ENCODE measurements at places on chromosomes 1 and 21.

DNA sequence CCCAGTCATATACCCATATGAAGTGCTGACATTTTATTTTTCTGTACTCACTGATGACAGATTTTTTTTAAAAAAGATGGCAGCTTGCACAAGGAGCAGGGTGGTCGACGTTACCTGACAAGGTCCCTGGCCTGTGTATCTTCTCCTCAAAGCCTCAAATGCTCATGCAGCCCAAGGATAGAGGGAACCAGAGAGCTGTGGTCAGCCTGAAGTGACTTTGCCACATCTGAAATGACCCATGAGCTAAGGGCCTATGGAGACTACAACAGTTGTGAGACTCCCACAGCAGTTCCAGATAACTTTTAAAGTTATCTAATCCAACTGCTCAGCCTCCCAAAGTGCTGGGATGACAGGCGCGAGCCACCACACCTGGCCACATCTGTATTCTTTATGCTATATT, 131.1 kb downstream of the GLUL start:
- no peak for DNase-seq

DNA sequence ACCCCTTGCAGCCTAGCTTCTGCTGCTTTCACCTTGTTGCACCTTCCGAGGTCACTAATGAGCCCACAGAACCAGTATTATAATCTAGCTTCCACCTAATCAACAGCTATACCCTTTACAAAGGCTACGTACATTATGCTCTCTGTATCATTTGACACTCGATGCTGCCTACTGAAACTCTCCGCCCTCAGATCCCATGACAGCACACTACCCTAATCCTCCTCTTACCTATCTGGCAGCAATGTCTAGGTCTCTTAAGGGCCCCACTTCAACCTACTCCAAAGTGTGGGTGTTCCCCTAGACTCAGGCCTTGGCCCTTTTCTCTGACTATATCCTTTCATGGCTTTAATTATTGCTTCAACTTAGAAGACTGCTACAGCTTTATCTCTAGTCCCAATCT, 4.8 kb upstream of the MRPS21 start:
- DNase-seq = no peak

GRCh38 chr1:42937141-42937696, 21.4 kb downstream of the SLC2A1 start:
- DNase-seq = no peak

GRCh38 chr1:90335558-90335957, 340.6 kb downstream of the ZNF326 start:
- no peak for DNase-seq

DNA sequence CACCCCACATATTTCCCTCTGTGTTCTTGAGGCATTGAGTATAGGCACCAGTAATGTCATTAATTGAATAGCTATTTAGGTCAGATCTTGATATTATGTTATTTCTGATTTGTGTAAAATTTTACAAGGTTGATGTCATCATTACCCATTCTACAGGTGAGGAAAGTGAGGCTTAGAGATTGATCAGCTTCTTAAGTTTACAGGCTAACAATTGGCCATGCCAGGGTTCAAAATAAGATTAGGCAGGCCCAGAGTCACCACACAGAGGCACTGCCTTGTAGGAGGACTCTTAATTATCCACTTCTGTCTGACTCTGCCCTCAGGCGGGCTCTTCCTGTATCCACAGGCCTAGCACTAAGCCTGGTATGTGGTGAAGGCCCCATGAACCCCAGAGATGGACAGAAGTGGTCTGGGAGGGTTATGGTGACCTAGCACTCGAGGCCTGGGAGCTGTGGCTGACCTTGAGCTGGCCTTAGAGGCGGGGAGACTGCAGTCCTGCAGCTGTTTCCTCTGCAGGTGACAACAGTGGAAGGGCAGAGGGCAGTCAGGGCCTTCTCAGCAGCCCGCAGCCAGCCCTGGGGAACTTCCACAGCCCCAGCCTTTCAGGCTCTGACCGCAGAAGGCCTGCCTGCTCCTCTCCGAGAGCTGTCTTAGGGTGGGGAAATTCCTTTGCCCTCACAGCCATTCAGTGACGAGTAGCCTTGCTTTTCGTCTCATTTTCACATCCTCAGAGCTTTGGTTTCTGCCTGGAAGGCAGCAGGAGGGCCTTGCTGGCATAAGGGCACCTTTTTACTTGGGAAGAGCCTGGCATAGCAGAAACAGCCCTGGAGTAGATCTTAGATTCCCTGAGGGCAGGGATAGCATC, 12.2 kb downstream of the ZDHHC18 start:
- no peak for DNase-seq

DNA sequence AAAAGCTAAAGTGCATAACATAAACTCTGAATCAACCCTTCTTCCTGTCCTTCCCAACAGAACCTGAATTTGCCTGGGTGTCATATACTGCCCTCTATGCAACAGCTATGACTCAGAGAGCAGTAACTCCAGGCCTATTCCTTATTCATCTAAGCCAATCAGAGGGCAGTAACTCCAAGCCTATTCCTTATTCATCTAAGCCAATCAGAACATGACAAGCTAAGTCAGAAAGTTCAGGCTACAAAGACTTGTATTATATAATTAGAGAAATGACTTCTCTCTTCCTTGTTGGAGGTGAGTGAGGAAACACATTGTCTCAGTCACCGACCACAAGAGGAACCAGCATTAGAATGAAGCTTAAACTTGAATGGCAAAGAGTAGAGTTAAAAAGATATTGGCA, 26.2 kb upstream of the TADA1 start:
- DNase-seq = no peak

All from stimulated activated CD4-positive, alpha-beta T cell treated with anti-CD3 and anti-CD28 coated beads, Interleukin-12 subunit alpha, Interleukin-12 subunit beta, amount 100 ng/mL, for 24 hours (primary cell).